ENCODE measurements at places on chromosomes 7 and 10.

GRCh38 chr7:34417781-34418180 is 240.2 kb upstream of the NPSR1 start:
- DNase-seq, result no peak

DNA sequence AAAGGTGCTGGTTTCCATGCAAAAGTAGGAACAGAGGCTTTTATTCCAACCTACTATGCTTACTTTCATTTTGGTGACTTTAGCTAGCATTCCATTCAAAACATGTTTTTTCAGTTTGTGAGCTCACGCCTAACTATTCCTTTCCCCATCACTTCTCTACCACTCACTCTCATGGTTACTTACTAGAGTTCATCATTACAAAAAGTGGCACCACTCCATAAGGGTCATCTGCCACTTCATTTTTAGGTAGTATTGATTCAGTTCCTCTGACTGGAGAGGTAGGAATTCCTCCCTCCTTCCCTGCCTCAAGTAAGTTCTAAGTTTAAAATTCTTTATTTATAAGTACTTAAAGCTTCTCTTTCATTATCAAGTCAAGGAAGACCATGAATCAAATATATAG is 543.1 kb downstream of the HTR7 start:
- no peak for DNase-seq

GRCh38 chr10:6748029-6748428 is 168.0 kb upstream of the PRKCQ start:
- no peak for DNase-seq

- DNase-seq, result no peak
Measured at GRCh38 chr7:115346685-115347084, 424.8 kb downstream of the MDFIC start.

DNA sequence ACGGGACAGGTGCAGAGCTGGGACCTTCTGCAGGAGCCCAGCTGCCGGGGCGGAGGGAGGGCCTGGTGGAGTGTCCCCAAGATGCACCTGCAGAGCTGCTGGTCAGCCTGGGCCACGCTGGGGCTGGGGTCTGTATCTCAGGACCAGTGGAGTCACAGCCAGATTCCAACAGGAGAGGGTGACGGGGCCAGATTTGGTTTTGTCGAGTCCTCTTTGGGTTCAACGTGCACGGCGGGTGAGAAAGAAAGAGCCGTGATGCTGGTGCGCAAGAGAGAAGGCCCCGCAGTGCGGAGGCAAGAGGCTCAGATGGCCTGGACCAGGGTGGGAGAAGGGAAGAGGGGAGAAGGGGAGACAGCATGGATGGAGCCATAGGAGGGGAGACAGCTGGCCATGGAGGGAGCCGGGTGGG is 462.9 kb downstream of the PTPRN2 start:
- no peak for DNase-seq

DNA sequence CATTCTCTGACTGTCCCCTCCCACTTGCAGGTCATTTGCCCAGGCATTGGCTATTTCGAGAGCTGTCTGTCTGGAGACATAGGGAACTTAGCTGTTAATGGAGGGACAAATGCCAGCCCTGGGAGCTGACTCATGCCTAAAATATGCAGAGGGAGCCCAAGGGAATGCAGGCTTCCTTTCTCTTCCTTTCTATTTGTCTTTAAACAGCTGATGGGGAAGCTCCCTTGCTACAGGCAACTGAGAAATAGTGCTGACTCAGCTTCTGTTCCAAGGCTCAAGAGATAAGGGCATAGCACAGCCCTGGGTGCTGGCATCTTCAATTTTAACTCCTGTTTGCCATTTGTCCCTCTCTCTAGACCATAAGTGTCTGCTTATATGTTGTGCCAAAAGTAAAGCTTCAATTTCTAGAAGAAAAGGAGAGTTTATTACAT is 82.7 kb upstream of the C1GALT1 start:
- DNase-seq, result no peak

DNA sequence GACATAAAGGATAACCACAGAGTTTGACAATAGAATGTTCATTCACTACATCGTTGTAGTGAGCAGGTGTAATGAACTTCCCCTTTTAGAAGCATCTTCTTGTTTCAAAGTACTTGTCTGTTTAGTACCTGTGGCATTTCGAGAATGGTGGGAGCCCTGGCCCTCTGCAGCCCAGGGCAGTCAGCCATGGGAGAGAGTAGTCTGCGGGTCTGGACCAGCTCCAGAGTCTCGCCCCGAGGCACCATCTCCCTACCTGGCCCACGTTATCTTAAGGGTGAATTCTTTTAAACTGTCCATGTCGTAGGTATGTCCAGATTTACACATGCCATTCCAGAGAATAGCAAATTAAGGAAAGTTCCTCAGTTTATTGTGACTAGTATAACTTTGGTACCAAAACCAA is 99.7 kb downstream of the BMPR1A start:
- no peak for DNase-seq

DNA sequence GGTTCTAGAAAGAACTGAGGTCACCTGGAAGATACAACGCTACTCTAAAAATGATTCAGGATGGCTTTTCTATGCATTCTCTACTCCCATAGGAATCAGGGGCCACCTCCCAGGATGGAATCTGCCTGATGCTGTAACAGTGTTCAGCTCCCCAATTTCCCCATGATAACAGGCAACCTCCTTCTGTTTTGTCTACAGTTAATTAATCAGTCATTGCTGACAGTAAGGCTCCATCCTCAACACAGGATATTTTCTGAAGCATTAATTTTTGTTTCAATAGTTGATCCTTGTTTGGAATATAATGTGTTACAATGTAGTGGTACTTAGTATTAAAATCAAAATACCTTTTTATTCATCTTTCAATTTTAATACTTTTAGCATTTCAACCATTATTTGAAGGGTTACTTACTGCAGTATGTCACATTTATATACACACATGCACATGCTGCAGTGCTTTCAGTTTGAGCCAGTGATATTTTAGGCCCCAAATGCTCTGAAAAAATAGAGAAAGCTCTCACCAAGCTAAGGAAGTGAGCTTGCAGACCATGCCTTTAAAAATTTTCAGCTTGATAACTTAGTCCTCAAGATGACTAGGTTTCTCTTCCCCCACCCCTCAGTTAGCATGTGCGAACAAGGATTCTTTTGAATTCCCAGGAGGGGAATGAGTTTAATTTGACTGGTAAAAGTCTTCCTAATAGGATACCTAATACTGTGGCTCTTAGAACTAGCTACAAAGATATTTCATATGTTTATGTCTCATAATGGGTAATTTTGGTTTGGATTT is 592 bp upstream of the PIK3CG start:
- DNase-seq, result no peak

DNA sequence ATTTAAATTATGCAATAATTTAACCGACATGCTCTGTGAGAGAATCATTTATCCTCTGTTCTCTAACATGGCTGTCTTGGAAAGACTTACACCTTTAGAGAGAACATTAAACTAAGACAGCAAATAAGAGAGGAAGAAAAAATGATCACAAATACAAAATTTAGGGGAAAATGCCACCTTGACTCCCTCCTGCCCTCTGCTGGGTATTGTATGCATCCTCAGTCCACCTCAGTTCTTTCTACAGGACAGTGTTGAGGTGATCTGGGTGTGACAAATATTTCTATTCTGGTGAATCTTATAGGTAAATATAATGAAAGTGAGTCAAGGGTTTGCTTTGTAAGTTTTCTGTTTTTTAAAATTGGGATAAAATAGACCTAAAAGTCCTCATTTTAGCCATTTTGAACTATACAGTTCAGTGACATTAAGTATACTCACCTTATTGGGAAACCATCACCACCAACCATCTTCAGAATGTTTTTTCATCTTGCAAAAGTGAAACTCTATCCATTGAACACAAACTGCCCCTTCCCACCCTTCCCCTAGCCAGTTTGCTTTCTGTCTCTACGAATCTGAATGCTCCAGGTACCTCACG is 61.5 kb upstream of the ELMO1 start:
- DNase-seq, result no peak

GRCh38 chr10:49791100-49791499 is 29.0 kb upstream of the OGDHL start:
- no peak for DNase-seq

- DNase-seq, result no peak
Measured at GRCh38 chr10:75924309-75924902, 493.0 kb downstream of the LRMDA start.

DNA sequence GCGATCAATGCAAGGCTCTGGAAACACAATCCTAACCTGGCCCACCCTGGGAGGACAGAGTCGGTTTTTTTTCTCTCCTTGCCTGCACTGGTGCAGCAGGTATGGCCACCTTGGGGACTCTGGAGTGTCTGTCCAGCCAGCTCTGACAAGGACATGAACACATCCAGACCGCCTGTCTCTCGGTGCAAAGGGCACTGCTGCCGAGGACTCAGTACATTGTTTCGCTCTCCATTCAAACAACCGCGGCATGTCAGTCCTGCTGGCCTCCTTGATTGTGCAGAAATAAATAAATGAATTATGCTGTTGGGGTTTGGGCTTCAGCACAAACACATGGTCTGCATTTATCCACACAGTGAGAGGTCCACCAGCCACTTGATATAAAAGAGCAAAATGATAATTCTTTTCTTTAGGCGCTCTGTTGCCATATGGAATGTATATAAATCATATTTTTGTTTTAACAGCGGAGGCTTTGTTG is 565.2 kb downstream of the KCNMA1 start:
- no peak for DNase-seq
